WERI-Rb-1 (cell line): ENCODE measurements at places on chromosomes 3 and 15.

DNA sequence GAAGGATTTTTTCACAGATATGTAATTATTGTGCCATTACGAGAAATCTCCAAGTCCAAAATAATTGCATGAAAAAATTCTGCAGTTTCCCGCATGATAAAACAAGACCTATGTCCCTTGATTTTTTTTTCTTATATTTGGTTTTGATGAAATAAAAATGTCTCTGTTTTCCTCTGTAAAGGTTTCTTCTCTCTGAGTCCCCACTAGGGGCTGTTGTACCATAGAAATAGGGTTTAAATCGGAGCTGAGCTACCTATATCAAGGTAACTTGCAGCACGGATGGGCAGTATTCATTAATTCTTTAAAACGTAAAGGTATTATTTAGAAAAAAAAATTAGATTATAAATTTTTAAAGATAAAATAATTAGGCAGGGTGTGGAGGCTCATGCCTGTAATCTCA is 66.6 kb upstream of the IGF1R start:
- DNase-seq, result no peak

- DNase-seq, result no peak
These were observed 7.3 kb upstream of the CACNA1D start for GRCh38 chr3:53486961-53487654.

DNA sequence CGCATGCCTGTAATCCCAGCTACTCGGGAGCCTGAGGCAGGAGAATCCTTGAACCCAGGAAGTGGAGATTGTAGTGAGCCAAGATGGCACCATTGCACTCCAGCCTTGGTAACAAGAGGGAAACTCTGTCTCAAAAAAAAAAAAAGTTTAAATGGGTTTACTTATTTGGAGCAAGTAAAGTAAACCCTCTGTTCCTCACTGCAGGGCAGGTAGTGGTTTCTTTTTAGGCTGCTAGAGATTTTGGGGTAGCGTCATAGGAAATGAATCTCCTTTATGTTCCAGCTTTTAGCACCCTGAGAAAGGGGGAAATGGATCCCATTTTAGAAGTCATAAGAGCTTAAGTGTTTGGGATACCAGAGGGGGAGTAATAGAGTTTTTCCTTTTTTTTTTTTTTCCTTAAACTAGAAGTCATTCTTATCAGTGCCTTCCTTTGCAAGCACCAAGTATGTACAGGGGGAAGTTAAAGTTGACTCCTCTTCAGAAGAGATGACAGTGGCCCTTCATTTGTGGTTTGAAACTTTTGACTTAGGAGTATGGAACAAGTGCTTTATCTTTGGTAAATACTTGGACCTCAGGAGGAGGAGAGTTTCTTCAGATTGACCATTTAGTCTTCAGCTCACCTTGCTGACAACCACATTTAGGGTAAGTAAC is 8.0 kb downstream of the PXK start:
- DNase-seq, result no peak

DNA sequence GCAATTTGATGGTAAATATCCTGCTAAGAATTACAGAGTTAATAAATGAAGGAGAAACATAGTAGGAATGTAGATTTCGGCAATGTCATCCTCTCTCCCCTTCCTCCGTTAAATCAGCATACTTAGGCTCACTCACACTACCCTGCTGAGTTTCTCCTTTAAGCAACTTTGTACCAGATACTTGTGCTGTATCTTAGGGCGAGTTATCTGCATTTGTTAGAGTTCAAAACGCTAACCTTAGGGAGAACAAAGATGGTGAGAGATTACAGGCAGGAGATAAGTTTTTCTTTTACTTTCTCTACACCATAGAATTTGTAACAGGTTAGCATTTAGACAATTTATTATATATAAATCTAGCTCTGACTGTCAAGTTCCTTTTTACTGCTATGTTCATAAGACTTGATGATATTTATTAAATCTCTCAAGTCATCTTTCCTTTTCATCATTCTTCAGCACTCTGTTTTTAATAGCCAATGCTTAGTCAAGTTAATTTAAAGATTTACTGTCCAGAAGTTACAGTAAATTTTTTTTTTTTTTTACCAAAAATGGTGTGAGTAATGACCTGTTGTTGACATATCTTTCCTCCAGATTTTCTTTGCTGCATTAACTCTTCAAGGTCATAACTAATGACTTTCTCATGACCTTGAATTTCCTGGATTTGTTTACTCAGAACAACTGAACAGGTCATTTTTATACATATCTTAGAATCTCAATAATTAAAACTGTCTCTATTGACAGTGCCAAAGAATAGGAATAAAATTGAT is 22.2 kb downstream of the SUCNR1 start:
- DNase-seq, result no peak

DNA sequence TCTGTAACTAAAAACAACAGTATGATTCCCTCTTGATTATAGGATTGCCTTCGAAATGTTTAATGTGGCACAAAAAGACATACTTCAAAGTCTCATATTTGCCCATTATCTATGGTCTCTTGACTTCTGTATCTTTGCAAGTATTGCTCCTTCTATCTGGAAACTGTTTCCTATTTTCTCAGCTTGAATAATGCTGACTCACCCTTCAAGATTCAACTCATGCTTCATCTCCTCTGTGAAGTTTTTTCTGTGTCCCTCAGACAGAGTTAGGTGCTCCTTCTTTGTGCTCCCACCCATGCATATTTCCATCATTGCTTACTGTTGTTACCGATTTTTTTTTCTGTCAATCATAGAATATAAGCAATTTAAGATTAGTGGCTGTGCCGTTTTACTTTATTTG is 192.8 kb upstream of the ROBO1 start:
- DNase-seq, result no peak

DNA sequence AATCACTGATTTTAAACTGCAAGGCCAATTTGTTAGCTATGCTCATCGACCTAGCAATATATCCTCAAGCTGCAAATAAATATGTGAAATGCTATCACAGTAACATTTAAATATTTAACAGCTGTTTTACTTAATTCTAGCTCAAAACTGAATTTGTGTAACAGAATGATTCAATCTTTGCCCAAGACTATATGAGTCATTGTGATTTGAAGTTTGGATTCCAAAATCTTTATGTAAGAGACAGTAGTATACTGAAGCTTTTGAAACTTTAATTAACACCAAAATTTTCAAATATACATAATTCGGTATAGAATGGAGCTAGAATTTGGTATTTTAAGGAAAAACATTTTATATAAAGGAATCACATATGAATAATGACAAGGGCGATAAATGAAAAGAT is 603.0 kb upstream of the ROBO2 start:
- DNase-seq, result no peak

DNA sequence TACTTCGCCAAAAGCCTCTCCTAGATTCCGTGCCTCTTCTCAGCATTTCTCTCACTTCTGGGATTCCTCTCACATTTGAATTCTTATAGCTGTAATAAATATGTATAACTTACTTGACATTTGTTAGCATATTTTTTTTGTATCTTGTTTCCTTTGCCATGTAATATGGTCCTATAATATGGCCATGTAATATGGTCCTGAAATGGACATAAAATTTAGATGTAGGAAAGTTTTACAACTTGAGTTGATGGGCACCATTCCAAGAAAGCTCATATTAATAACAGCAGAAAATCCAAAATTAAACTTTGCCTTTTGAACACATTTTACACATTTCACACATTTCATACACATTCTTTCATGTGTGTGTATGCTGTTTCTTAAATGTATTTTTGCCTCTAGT is 480.6 kb downstream of the RBMS3 start:
- no peak for DNase-seq

DNA sequence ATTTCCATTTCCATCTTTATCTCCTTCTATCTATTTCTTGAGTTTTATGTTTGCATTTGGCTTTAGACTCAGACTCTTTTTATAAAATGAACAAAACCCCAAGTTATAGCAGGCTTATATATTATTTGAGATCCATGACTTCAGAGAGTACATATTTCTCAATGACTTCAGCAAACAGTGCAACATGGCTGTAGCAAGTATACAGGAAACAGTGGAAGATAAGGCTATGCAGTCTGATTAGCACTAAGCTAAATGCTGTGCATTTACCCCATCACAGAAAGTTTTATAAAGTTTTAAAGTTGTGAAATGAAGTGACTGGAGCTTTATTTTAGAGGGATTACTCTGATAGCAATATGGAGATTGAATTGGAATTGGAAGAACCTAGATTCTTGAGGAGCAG is 463.5 kb upstream of the TGFBR2 start:
- no peak for DNase-seq

GRCh38 chr3:159724627-159725026 is 264.0 kb upstream of the IL12A start:
- DNase-seq, result no peak

DNA sequence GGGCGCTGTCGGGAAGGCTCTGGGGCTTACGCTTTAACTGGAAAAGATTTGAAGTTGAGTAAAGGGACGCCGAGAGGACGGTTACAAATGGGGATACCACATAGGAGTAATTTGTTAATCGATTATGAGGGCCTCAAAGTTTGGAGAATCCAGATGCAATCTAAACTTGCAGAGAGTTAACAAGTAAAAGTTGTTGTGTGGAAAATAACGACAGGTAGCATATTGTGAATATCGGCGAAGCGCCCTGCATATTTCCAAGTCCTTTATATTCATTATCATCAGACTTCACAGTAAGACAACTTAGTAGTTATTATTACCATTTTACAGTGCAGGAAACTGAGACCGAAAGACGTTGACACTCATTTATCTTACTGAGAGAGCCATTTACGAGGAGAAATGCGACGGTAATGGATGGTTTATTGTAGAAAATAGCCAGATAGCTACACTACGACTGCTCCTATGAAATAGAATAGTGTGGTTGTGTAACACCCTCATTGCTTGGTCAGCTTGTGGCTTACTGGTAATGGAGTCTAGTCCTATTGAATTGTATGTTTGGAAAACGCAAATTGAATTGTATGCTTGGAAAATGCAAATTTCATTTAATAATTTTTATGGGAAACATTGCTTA is 700 bp downstream of the MKRN2 start:
- no peak for DNase-seq

DNA sequence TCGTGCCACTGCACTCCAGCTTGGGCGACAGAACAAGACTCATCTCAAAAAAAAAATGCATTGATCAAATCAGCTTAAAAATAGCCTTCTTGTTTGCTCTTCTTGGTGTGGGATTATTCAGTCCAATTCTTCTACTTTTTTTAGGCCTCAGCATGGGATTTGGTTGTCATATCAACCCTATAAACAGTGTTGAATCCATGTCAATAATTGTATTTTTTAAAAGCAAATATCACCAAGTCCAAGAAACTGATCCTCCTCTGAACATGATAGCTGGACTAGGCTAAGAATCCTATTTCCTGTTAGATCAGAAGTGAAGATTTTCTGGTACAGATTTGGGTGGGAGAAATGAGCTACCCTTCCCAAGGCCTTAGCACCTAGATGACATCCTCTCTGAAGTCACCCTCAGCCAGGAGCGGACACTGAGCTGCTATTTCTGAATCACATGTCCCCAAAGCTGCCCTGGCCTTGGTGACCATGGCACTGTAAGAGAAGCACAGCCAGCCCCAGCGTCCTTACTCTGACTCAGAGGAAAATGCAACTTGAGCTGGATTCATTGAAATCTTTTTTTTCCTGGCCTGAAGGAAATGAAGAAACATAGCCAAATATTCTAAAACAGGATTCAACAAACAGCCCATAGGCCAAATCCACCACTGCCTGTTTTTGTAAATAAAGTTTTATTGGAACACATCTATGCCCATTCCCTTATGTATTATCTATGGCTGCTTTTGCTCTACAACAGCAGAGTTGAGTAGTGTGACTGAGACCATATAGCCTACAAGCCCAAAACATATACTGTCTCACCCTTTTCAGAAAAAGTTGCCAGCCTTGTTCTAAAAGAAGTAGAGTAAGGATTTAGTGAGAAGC is 215.9 kb upstream of the CTDSPL start:
- no peak for DNase-seq

- no peak for DNase-seq
These were observed 41.4 kb upstream of the FLNB start for GRCh38 chr3:57966829-57967228.

- no peak for DNase-seq
These were observed 328.9 kb upstream of the TBL1XR1 start for GRCh38 chr3:177525987-177526712.

GRCh38 chr15:90619939-90620338 is 90.2 kb downstream of the CRTC3 start:
- DNase-seq, result no peak

DNA sequence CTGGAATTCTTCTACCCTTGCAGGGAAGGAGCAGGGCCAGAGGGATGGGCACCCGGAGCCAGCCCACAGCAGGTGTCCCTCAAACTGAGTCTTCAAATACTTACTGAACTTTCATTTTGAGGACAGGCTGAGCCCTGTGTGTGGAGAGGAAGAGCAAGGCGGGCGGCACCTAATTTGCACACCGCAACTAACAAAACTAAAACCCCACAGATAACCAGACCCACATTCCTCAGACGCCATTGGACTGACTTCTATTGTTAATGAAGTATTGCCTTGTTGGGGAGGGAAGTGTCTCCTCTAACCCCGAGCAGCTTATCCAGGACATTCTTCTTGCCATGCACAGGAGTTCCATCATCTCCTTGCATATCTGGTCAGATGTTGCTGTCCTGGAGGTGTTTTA is 105.2 kb upstream of the NR2E3 start:
- no peak for DNase-seq

- no peak for DNase-seq
These were observed 141.4 kb downstream of the PEX5L start for GRCh38 chr3:179895330-179895729.

DNA sequence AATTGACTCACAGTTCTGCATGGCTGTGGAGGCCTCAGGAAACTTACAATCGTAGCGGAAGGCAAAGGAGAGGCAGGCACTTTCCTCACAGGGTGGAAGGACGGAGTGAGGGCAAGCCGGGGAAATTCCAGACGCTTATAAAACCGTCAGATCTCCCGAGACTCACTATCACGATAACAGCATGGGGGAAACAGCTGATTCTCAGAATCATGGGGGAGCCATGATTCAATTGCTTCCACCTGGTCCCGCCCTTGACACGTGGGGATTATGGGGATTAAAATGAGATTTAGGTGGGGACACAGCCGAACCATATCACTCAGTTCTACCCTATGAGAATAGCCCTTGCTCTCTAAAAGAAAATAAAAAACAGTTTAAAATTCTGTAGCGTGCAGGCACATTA is 13.4 kb upstream of the SYNPR start:
- peak; percentile 19 for DNase-seq

GRCh38 chr15:64810497-64811326 is 14.7 kb downstream of the PIF1 start:
- DNase-seq, result peak; percentile 26
